ENCODE measurements at places on chromosomes 11 and 22.

GRCh38 chr11:34190192-34191139 lies 85.0 kb downstream of the NAT10 start:
- DNase-seq: no peak

DNA sequence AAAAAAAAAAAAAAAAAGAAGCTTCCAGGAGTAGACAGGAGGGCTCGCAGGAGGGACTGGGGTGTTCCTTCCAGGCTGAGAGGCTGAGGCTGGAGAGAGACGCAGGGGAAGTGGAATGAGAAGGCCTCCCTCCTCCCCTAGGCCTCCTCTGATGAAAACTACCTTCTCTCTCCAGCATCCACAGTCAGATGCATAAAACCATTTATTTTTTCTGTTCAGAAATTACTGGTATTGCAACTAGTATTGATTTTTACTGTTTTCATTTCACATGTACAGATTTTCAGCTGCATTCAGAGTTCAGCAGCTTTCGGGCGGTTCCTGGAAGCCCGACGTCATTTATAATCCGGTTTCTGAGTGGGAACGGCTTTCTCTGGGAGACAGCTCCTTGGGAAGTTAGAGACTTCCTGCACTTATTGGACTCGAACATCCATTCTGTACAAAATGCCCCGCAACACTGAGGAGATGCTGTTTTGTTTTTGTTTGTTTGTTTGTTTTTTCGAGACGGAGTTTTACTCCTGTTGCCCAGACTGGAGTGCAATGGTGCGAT lies 6.9 kb upstream of the NFAM1 start:
- DNase-seq: no peak

GRCh38 chr22:38406617-38407016 lies 48.4 kb downstream of the KCNJ4 start:
- no peak for DNase-seq

GRCh38 chr11:47257517-47258316 lies at the start of gene NR1H3:
Gene NR1H3, plus strand, starts transcription at chr11:47257996. Its CDS starts 1,221 bp downstream, at chr11:47259217.
- no peak for DNase-seq

DNA sequence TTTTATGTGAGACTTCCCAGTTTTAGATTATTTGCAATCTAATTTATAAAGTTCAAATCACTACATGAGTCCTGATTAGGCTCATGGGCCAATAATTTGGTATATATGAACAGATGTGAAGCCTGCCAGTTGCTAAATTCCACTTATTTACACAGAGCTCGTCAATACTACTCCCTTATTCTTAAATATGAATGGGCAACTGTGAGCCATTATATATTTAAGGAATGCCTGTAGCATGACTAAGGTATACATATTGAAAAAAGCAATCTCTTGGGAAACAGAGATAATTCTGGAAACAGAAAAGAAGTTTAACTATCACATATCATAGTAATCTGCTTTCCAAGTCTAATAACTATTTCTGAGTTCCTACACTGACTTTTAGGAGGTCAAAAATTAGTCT lies 27.0 kb downstream of the RBMXL2 start:
- peak; percentile 8 for DNase-seq

DNA sequence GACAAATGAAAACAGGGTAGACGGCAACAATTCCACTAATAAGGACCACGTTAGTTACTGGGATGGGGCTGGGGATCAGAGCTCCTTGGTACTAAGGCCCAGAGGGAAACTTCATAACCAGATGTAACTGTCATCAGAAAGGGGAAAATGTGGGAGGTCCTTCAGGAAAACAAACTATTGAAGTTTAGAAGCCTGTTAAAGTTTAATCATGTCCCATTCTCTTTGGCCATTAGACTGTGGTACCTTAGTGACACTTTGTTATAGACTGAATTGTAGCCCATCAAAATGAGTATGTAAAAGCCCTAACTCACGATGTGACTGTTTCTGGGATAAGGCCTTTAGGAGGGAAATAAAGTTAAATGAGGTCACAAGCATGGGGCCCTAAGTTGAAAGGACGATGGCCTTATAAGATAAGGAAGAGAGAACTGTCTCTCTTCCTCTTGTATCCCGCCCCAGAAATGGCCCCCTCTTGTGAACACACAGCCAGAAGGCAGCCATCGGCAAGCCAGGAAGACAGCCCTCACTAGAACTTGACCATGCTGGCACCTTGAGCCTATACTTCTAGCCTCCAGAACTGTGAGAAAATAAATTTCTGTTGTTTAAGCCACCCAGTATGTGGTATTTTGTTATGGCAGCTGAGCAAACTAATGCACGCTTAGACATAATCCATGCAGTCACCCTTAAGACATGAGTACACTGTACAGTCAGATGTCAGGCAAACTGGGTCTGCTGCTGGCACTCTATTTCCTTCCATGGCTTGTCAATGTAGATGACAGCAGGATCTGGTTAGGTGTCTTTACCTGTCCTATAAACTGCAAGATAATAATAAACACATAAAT lies 26.9 kb upstream of the USP47 start:
- no peak for DNase-seq

DNA sequence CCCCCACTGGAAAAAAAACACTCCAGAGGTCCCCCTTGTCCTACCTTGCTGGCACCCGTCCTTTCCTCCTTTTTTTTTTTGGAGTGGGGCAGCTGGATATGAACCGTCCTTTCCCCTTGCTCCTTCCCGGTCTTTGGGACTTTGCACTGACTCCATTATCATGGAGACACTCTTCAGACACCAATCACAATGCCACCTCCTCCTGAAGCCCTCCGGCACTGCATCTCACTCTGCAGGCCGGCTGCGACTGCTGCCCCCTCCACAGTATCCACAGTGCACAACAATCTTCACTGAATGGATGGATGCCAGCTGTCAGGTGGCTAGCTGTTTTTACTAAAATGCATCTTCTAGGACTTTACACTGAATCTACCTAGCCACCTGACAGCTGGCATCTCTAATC lies 12.7 kb upstream of the RGL4 start:
- DNase-seq: no peak

DNA sequence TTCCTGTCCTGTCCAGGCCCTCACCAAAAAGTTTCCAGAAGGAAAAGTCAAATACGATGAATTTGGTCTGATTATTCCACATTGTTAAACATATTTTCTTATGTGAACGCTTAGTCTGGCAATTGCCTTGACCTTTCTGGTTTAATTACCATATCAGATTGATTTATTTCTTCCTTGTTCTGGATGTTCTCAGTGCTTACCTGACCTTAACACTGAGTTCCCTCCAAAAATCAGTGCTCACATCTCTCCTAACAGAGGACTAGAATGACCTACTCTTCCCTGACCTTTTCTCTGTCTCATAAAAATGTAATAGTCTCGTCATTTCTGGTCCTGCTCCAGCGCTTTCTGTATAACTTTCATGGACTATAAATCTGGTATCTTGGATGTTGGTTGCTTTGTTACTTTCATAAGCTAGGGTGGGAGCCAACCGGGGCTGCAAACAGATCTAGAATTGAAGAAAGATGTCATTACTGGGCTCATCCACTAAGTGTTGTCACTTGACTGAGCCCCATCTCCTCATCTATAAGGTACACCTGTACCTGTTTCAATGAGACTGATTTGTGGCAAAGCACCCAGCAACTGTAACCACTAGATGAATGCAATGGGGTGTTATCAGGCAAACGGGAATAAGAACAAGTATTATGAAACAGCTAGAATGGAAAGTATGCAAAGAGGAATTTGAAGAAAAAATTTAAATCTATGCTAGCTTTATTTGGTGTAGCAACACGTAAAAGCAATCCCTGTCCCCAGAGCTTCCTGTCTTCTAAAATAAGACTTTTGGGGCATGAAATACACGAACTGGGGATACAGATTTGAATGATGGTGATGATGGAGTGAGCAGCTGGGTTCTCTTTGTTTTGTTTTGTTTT lies 2.4 kb downstream of the FADS2 start:
- DNase-seq: no peak

- no peak for DNase-seq
Observed at GRCh38 chr22:29768052-29768693, 1.0 kb downstream of the UQCR10 start.

- no peak for DNase-seq
Observed at GRCh38 chr11:35518766-35519165, 6.7 kb downstream of the PAMR1 start.

DNA sequence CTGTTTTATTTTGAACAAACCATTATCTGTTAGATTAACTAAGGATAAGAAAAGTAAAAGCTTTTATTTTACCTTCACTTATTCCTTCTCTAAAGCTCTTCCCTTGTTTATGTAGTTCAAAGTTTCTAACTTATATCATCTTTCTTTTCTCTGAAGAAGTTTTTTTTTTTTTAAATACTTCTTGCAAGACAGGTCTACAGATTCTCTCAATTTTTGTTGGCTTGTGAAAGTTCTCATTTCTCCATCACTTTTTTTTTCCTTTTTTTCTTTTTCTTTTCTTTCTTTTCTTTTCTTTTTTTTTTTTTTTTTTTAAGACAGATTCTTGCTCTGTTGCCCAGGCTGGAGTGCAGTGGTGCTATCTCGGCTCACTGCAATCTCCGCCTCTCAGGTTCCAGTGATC lies 4.7 kb upstream of the TREH start:
- no peak for DNase-seq

- no peak for DNase-seq
Observed at GRCh38 chr11:7428196-7428595, 57.1 kb upstream of the OLFML1 start.

- no peak for DNase-seq
Observed at GRCh38 chr22:49553076-49553475, 274.6 kb downstream of the BRD1 start.

DNA sequence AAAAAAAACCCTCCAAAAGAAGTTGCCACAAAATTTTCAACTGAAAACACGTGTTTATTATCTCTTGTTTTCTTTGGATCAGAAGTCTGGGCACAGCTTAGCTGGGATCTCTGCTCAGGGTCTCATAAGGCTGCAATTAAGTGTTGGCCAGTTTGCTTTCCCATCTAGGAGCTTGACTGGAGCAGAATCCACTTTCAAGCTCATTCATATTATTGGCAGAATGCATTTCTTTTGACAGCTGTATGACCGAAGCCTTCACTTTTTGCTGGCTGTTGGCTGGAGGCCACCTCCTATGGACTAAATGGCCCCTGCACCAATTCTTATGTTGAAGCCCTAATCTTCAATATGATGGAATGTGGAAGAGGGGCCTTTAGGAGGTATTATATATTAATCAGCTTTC lies 139.6 kb downstream of the DDX10 start:
- no peak for DNase-seq

DNA sequence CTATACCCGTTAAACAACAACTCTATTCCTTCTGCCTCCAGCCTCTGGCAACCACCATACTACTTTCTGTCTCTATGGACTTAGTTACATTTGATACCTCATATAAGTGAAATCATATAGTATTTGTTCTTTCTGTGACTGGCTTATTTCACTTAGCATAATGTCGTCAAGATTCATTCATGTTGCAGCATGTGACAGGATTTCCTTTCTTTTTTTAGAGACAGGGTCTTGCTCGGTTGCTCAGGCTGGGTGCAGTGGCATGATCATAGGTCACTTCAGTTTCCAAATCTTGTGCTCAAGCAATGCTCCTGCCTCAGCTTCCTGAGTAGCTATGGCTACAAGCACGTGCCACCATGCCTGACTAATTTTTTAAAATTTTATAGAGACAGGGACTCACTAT lies 29.4 kb upstream of the SORL1 start:
- no peak for DNase-seq

GRCh38 chr11:1778141-1778911 lies 14.6 kb upstream of the CTSD start:
- no peak for DNase-seq

- DNase-seq: no peak
Observed at GRCh38 chr11:35688023-35688422, 25.4 kb downstream of the TRIM44 start.

DNA sequence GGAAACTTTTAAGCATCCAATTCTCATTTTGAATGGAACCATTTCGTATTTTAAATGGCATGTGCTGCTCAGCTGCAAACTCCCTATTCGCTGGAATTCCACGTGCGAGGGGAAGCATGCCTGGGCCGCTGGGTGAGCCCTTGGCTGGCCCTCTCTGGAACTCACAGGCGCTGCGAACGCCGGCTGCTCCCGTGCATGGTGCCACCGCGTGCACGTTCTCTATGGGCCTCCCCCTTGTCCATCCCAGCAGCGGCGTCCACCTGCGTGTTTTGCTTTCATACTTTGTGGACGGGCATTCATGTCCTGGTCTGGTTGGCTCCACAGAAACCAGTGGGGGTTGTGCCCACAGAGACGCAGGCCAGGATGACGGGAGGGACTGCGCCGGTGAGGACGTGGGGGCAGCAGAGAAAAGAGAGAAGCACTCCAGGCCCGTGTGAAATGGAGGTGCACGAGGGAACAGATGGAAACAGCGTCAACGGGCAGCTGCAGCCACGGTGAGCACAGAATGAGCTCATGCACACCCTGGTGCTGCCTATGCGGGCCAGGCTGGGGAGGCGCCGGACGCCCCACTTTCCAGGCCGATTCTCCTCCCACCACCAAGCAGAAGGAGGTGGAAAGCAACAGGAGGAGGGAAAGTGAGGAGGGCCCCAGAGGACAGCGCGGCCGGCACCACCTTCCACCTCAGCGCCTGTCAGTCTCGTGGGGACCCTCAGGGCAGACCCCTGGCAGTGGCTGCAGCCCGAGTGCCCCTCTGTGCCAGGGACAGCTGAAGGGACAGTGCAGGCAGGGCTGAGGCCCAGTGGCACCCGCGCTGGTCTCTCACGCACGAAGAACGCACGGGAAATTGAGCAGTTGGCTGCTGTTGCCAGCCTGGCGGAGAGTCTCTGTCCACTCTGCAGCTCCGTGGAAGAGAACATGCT lies 29.1 kb downstream of the TOLLIP start:
- no peak for DNase-seq

DNA sequence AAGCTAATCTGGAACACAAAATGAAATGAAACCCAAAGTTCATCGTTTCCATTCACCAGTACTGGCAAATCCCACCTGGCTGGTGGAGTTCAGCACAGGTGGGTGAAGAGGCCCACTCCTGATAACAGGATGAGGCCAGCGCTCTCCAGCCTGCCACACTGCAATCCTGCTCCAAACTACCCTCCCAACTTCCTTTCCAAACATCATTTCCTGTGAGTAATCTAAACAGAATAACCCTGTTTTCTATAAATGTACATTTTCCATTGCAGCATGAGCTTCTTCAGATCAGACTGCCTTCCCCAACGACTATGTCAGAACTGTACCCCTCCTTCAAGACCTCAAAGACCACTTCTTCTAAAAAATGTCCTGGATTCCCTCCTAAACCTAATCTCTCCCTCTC lies 15.9 kb upstream of the NFRKB start:
- no peak for DNase-seq

GRCh38 chr11:70505331-70505731 lies 107.0 kb downstream of the CTTN start:
- no peak for DNase-seq

Data from HS-27A (cell line).